ENCODE measurements at places on chromosomes 12 and 14.

DNA sequence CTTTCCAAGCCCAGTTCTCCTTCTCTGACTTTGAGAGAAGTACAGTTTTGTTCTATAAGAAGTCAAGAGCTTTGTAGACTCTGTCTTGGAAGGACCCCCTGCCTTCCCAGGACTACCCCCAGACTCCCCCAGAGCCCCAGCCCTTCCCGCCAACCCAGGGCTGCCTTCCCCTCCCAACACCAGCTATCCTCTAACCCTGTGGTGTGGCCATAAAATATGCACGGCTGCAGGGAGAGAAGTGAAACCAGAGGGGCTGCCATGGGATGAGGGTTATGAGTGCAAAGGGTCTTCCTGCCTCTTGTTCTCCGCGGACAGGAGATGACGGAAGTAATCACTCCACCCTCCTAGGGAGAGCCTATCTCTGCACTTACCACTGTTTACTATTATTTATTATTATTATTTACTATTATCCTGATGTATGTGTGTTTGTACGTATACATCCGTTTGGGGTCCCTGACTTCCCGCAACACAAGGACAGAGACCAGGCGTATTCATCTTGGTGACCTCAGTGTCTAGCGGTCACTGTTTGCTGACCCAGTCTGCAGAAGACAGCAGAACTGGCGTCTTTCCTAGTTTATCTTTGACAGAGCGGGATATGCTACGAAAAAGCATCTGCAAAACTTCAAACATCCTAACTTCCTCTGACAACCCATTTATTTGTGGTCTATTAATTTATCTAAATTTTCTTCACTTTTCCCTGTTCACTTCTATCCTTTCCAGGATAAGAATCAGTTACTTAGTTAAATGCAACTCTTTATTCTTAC is 3.5 kb upstream of the SCNN1A start:
- H3K4me3 ChIP-seq: no peak overlapping the region
- H3K4me1 ChIP-seq: peaks cover 63% of the 10 kb centered on the region
- DNase-seq: no peak
- H3K27me3 ChIP-seq: peaks cover 31% of the 10 kb centered on the region
- no peak overlapping the region for H3K27ac ChIP-seq

- H3K27me3 ChIP-seq: no peaks in the 10 kb centered on the region
- H3K4me1 ChIP-seq: no peaks in the 10 kb centered on the region
- no peak for DNase-seq
- no peak overlapping the region for H3K4me3 ChIP-seq
Measured at GRCh38 chr12:94020335-94020734, 128.0 kb upstream of the PLXNC1 start.

GRCh38 chr14:65084554-65085505 is 17.5 kb downstream of the MAX start:
- H3K4me1 ChIP-seq: no peaks in the 10 kb centered on the region
- no peak overlapping the region for H3K27ac ChIP-seq
- no peak for DNase-seq
- peaks cover 17% of the 10 kb centered on the region for H3K36me3 ChIP-seq
- no peak overlapping the region for H3K4me3 ChIP-seq

DNA sequence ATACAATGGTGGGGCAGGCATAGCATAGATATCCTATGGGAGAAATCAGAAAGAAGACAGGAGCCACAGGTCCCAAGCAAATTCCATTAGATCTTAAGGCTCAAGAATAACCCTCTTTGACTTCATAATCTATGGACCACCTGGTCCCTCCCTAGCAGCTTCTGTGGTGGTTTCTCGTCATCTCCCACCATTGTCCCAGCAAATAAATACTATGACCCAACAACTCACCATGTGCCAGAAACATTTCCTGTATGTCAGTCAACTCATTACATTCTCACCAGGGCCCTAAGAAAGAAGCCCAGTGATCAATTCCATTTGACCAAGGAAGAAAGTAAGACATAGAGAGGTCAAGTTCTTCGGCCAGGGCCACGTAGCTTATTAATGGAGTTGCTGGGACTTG is 646.2 kb downstream of the VRK1 start:
- no peak overlapping the region for H3K27ac ChIP-seq
- DNase-seq: no peak
- peaks cover 15% of the 10 kb centered on the region for H3K4me1 ChIP-seq
- no peaks in the 10 kb centered on the region for H3K36me3 ChIP-seq
- H3K4me3 ChIP-seq: no peak overlapping the region
- H3K27me3 ChIP-seq: no peaks in the 10 kb centered on the region

GRCh38 chr12:94625531-94625930 is 24.8 kb downstream of the TMCC3 start:
- DNase-seq: no peak
- H3K36me3 ChIP-seq: no peaks in the 10 kb centered on the region
- no peaks in the 10 kb centered on the region for H3K4me1 ChIP-seq
- no peak overlapping the region for H3K4me3 ChIP-seq
- H3K27me3 ChIP-seq: no peaks in the 10 kb centered on the region

GRCh38 chr12:119660076-119660475 is 7.9 kb upstream of the PRKAB1 start:
- no peak overlapping the region for H3K27ac ChIP-seq
- peaks cover 31% of the 10 kb centered on the region for H3K27me3 ChIP-seq
- DNase-seq: no peak
- no peaks in the 10 kb centered on the region for H3K4me1 ChIP-seq

- no peaks in the 10 kb centered on the region for H3K27me3 ChIP-seq
- H3K4me1 ChIP-seq: no peaks in the 10 kb centered on the region
- H3K36me3 ChIP-seq: no peaks in the 10 kb centered on the region
- H3K4me3 ChIP-seq: no peak overlapping the region
- no peak overlapping the region for H3K27ac ChIP-seq
Measured at GRCh38 chr12:43969882-43970281, 134.0 kb downstream of the TMEM117 start.

GRCh38 chr14:20093442-20093841 is 17.1 kb upstream of the OR4K17 start:
- no peaks in the 10 kb centered on the region for H3K36me3 ChIP-seq
- H3K4me1 ChIP-seq: no peaks in the 10 kb centered on the region
- H3K27me3 ChIP-seq: no peaks in the 10 kb centered on the region
- no peak overlapping the region for H3K27ac ChIP-seq

DNA sequence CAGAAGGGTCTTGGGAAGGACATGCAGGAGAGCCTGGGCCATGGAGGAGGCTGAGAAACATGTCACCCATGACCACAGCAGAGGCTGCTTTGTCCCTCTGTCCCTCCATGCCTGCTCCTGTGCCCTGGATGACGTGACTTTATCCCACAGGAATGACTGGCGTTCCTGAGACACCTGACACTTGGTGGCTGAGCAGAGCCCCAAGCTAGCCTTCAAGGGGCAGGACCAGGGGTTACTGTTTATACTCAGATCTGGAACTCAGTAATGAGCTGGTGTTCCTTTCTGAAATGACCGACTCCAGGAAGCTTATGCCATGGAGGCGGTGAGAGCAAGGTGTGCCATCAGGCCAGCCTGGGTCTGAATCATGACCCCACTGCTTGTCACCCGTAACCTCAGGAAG is 44.2 kb downstream of the ZFP36L1 start:
- no peak for DNase-seq
- H3K4me3 ChIP-seq: no peak overlapping the region
- H3K36me3 ChIP-seq: no peaks in the 10 kb centered on the region
- H3K27ac ChIP-seq: no peak overlapping the region
- peaks cover 24% of the 10 kb centered on the region for H3K4me1 ChIP-seq
- no peaks in the 10 kb centered on the region for H3K27me3 ChIP-seq

- H3K4me3 ChIP-seq: no peak overlapping the region
- H3K36me3 ChIP-seq: no peaks in the 10 kb centered on the region
- H3K27ac ChIP-seq: no peak overlapping the region
- no peaks in the 10 kb centered on the region for H3K4me1 ChIP-seq
- no peak for DNase-seq
Measured at GRCh38 chr12:113374823-113375428, 16.5 kb downstream of the PLBD2 start.

DNA sequence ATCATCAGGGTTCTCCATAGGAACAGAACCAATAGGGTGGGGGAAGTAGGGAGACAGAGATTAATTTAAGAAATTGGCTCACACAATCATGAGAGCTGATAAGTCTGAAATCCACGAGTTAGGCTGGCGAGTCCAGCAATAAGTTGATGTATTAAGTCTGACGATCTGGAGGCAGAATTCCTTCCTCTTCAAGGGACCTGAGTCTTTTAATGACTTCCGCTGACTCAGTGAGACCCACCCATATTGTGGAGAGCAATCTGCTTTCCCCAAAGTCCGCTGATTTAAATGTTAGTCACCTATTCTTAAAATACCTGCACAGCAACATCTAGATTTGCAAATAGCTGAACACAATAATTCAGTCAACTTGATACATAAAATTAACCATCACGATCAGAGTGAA is 97.8 kb downstream of the SPTSSA start:
- no peak overlapping the region for H3K4me3 ChIP-seq
- H3K27me3 ChIP-seq: no peaks in the 10 kb centered on the region
- H3K36me3 ChIP-seq: no peaks in the 10 kb centered on the region
- DNase-seq: no peak
- no peak overlapping the region for H3K27ac ChIP-seq

- peaks cover 11% of the 10 kb centered on the region for H3K4me1 ChIP-seq
- H3K27ac ChIP-seq: no peak overlapping the region
- H3K4me3 ChIP-seq: no peak overlapping the region
- H3K27me3 ChIP-seq: no peaks in the 10 kb centered on the region
- no peak for DNase-seq
Measured at GRCh38 chr14:103232831-103233319, 101.2 kb upstream of the EIF5 start.

GRCh38 chr12:7019043-7019569 is 830 bp upstream of the LPCAT3 start:
- H3K4me3 ChIP-seq: peak overlapping the region; percentile 84
- DNase-seq: no peak
- peaks cover 11% of the 10 kb centered on the region for H3K4me1 ChIP-seq
- H3K36me3 ChIP-seq: no peaks in the 10 kb centered on the region
- no peaks in the 10 kb centered on the region for H3K27me3 ChIP-seq

DNA sequence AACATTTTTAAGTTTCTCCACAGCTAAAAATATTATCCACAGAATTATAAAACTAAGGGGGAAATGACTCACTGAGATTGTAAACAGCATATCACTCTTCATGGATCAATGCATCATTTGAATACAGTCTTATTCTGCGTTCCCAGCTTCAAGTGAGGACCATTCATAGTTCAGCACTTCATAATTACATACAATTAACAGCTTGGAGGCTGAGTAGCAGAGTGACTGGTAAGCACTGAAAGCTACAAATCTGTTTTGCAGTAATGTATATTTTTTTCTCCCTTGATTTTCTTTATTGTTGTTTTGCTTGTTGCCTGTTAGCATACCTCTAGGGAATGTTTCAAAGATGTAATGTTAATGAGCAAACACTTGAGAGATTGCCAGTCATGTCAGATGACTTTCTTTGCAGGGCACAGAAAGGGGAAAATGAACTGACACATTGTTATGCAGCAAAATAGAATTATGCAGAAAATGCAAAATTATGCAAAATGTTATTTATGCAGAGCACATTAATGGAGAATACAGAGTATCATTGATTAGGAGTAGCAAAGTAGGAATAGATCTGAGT is 138.6 kb downstream of the RPS29 start:
- no peak for DNase-seq
- H3K4me3 ChIP-seq: no peak overlapping the region
- H3K27me3 ChIP-seq: no peaks in the 10 kb centered on the region
- no peak overlapping the region for H3K27ac ChIP-seq
- no peaks in the 10 kb centered on the region for H3K36me3 ChIP-seq

DNA sequence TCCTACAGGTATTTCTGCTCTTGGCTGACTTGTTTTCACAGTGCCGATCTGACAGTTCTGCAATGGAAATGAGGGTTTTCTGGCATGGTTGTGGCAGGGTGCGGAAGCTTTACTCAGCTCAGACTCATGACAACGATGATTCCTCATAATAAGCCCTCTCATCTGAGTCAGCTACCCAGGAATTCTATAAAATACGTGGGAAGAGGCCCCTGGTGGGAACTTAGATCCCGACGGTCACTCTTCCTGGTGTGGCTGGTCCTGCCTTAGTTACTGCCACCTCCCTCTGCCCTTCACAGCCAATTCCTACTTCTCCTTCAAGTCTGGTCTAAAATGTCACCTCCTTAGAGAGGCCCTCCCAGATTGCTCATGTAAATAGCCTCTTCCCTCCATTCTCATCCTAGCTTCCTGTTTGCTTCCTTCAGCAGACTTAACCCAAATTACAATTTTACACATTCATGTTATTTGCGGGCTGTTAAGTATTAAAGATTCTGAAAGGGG is 104.2 kb upstream of the MAP1LC3B2 start:
- no peak overlapping the region for H3K27ac ChIP-seq
- H3K27me3 ChIP-seq: no peaks in the 10 kb centered on the region
- H3K4me3 ChIP-seq: no peak overlapping the region
- H3K36me3 ChIP-seq: no peaks in the 10 kb centered on the region

- H3K4me1 ChIP-seq: peaks cover 11% of the 10 kb centered on the region
- no peak overlapping the region for H3K27ac ChIP-seq
- DNase-seq: no peak
- H3K27me3 ChIP-seq: no peaks in the 10 kb centered on the region
Measured at GRCh38 chr12:5267603-5268423, 164.1 kb upstream of the NTF3 start.

GRCh38 chr12:84911271-84912197 is 1.1 kb downstream of the SLC6A15 start:
- H3K4me1 ChIP-seq: peaks cover 6% of the 10 kb centered on the region
- DNase-seq: peak; percentile 93
- H3K36me3 ChIP-seq: no peaks in the 10 kb centered on the region
- peak overlapping the region; percentile 85 for H3K4me3 ChIP-seq

GRCh38 chr12:56258068-56258819 is at the start of gene ANKRD52:
TSS of gene ANKRD52 (minus strand) at chr12:56258384. CDS start at chr12:56258269, 115 bp downstream.
- peak; percentile 94 for DNase-seq
- no peaks in the 10 kb centered on the region for H3K27me3 ChIP-seq
- peak within 1 kb of the TSS; percentile 46 for H3K27ac ChIP-seq

GRCh38 chr12:94147991-94148738 is at the start of gene PLXNC1:
TSS of gene PLXNC1 (plus strand) at chr12:94148577. CDS start at chr12:94148972, 395 bp downstream.
- DNase-seq: peak; percentile 74
- H3K27ac ChIP-seq: no peak within 1 kb of the TSS
- no peaks in the 10 kb centered on the region for H3K36me3 ChIP-seq

- no peaks in the 10 kb centered on the region for H3K27me3 ChIP-seq
- no peak for DNase-seq
- H3K4me1 ChIP-seq: no peaks in the 10 kb centered on the region
- H3K27ac ChIP-seq: no peak overlapping the region
- H3K36me3 ChIP-seq: no peaks in the 10 kb centered on the region
- H3K4me3 ChIP-seq: no peak overlapping the region
Measured at GRCh38 chr14:74737753-74738325, 24.9 kb downstream of the FCF1 start.

- H3K4me3 ChIP-seq: no peak overlapping the region
- no peaks in the 10 kb centered on the region for H3K36me3 ChIP-seq
- H3K27ac ChIP-seq: no peak overlapping the region
- no peak for DNase-seq
- H3K27me3 ChIP-seq: no peaks in the 10 kb centered on the region
Measured at GRCh38 chr12:39440101-39440500, 2.8 kb downstream of the KIF21A start.

- DNase-seq: no peak
- no peaks in the 10 kb centered on the region for H3K36me3 ChIP-seq
- H3K4me1 ChIP-seq: no peaks in the 10 kb centered on the region
- H3K27me3 ChIP-seq: no peaks in the 10 kb centered on the region
- no peak overlapping the region for H3K27ac ChIP-seq
Measured at GRCh38 chr14:101737414-101738339, 23.8 kb upstream of the PPP2R5C start.
